ENCODE measurements at places on chromosomes 11 and 22.

- DNase-seq: no peak
Measured at GRCh38 chr11:3201112-3201581, 17.5 kb downstream of the MRGPRG start.

GRCh38 chr11:133065847-133066485 lies 466.3 kb downstream of the OPCML start:
- DNase-seq: no peak

- DNase-seq: peak; percentile 18
Measured at GRCh38 chr22:50089682-50090411, at the start of gene MOV10L1. Gene MOV10L1 (plus strand): TSS chr22:50090006. CDS start chr22:50090089, 83 bp downstream.

- DNase-seq: no peak
Measured at GRCh38 chr22:26849575-26849974, 192.2 kb downstream of the MIAT start.

GRCh38 chr22:22910272-22911240 lies 22.9 kb downstream of the IGLL5 start:
- DNase-seq: no peak

DNA sequence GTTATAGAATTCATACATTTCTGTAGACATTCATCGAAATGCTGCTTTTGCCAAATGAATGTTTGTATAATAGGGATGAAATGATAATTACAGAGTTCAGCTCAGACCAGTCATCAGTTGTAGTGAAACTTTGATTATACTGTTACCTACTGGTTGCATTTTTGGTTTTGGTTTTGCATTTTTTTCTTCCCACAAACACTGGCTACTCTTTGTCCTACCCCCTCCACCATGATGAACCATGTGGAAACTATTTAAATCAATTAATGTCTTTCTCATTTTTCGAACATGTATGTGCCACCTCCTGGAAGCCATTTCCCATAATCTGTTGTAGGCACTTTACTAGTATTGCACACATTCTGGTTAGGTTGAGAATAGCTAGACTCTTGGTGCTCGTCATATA lies 75.3 kb upstream of the MTNR1B start:
- DNase-seq: no peak

DNA sequence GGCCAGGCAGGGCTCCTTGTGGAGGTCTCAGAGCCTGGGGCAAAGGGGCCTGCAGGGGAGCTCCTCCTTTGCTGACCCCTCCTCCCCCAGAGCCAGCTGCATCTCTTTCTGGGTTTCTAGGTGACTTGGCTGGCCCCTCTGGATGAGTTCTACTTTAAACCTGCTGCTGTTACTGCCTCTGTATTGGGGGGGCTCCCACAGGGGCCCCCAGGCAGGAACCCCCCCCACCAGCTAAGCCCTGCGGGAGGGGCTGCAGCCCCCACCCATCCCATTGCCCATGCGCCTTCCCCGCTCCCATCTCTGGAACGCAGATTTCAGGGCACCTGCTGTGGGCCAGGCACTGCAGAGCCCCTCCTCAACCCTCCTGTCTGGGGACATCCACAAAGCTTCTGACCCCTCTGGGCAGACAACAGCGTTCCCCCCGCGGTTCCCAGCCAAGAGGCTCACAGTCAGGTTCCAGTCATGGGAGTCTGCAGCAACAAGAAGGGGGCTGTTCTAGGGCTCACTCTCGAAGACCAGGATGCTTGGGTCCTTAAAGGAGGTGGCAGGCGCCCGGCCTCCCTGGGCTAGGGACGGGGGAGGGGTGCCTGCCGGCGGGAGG lies 815 bp upstream of the PLCB3 start:
- DNase-seq: no peak

DNA sequence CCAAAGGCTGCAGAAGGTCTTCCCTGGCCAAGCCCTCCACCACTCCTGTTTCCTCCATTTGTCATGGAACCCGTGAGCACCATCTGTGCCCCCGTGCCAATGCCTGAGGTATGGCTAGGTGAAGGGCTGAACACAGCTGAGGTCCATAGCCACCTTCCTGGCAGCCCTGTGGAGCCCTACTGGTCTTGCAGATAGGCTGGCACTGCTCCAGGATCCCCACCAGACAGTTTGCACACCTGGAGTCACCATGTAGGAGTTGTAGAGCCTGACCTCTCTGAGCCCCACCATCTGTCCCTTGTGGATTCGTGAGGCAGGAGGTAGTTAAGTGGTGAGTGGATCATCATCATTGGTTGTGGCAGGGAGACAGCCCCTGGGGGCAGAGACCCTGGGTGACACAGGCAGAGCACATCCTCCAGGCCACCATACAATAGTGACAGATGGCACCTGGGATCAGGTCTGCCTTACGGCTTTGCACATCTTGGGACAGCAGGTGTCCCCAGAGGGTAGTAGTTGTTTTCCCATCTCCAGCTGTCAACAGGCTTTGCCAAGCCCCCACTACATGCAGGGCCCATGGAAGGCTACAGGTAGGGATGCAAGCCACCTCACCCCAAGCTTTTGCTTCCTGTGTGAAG lies 52.5 kb upstream of the SUSD2 start:
- DNase-seq: peak; percentile 41

- no peak for DNase-seq
Measured at GRCh38 chr22:44246615-44247326, 66.0 kb downstream of the SHISAL1 start.

DNA sequence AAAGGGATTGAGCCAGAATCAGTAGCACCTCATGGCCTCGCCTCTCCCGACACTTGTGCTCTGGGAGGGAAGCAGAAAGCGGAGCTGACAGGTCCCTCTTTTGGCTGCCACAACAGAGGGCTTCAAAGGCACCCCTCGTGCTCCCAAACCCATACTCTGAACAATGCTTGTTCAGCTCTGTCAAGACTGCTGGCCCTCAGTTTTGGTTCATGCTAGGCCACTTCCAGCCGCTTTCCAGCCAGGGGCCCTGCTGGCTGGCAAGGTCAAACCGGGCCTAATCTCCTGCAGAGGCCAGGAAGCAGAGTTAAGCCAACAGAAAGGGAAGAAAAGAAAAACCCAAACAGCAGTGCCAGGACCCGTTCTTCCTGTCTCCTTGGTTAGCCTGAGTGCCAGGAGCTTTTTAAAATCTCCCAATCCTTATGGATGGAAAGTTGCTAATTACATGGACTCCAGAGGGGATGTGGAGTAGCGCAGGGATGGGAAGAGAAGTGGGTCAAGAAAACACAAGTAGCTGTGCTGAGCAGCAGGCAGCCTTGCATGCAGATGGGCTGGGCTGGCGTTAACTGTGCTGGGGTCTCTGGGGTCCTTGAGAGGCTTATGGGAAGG lies 150.6 kb downstream of the GRIK4 start:
- no peak for DNase-seq

DNA sequence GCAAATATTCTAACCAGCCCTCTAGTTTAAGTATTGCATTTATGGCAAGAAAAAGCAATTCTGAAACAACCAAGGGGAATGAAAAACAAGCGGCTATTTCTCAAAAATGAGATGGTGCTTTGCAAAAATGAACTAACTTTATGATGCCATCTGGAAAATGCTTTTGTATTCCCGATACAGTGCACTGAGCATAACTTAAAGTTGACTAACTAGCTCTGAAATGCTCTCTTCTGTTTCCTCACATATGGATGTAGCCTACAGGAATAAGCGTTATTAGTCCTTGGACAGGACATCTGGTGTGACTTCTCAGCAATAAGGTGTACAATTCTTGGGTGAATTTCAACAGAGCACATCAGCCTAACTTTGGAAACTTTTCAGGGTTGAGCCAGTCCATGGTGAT lies 228.2 kb upstream of the DDI1 start:
- DNase-seq: no peak

DNA sequence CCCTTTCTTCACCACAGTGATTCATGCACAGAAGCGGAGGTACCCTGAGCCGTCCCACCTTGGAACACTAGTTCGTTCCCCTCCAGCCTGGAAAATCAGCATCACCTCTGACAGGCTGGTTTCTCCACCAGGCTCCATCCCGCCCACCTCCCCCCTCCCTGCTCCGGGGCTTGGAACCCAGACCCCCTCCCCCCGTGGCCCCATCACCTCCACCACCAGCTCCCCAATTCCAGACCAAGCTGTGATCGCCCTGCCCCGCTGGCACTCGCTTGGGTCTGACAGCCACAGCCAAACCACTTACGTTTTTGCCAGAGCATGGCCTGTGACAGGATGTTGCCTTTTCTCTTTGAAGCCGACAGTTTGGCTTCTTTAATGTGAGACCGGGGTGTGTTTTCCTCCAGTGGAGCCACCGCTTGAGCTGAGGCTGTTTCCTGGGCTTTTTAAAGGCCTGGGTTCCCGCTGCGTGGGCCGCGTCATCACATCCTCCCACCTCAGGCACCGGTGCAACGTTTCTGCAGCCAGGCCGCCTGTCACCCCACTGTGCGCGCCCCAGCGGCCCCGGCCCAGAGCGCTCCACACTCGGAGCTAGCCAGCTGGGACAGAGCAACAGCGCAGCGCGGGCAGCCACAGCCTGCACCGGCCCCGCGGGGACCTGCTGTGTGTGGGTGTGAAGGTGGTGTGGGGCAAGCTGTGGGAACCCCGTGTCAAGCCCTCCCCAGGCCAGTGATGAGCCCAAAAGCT lies at the start of gene POU2AF1:
Gene POU2AF1, minus strand, starts transcription at position 415 of the 741 bp plus-strand sequence. Its CDS starts 98 bp downstream, at position 317.
- DNase-seq: peak; percentile 56

GRCh38 chr11:35615921-35616900 lies 2.0 kb upstream of the FJX1 start:
- no peak for DNase-seq

DNA sequence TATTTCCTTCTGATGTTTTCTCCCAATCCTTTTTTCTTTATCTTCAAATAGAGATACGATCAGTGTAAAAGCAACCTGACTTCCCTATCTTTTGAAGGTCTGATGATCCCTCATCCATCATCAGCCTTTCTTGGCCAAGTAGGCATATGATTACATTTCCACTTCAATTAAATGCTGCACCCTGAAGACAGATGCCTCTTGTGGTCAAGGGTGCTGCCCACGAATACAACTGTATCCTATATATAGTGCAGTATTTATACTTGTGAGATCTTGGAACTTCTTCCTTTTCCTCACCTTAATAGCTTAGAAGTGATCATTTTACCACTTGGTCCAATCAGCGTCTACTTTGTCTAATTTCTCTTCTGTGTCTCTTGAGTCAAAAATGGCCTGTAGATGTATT lies 9.3 kb upstream of the ZNRF3 start:
- no peak for DNase-seq

- DNase-seq: no peak
Measured at GRCh38 chr11:5937868-5938602, 4.0 kb upstream of the OR56A3 start.

GRCh38 chr11:85699957-85700741 lies 14.2 kb upstream of the CCDC89 start:
- DNase-seq: no peak

- peak; percentile 22 for DNase-seq
Measured at GRCh38 chr22:24106385-24107381, 74.6 kb upstream of the SUSD2 start.

- DNase-seq: no peak
Measured at GRCh38 chr22:33221568-33221967, 163.4 kb upstream of the SYN3 start.

DNA sequence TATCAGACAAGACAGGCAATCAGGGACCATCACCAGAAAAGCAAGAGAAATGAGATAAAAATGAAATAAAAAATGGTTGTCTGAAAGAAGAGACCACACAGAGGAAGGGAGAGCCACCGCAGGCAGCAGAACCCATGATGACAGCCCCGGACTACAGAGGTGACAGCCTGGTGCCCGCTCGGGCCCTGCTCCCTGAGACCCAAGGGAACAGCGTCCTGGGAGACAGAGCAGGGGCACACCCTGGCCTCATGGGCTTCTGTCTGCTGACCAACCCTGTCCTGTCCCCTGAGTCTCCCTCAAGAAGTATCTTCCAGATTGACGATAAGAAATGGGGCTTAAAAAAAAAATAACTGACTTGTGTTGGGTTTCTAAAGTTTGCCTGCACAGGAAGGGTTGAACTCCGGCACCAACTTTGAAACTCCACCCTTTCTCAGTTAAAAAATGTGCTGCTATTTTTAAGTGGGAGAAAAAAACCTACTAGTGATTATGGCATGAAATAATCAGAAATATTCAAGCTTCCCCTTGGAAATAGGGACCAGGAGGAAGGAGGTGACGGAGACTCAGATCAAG lies 70.1 kb upstream of the TTLL12 start:
- DNase-seq: no peak

GRCh38 chr11:88689548-88690240 lies 352.2 kb upstream of the CTSC start:
- no peak for DNase-seq

DNA sequence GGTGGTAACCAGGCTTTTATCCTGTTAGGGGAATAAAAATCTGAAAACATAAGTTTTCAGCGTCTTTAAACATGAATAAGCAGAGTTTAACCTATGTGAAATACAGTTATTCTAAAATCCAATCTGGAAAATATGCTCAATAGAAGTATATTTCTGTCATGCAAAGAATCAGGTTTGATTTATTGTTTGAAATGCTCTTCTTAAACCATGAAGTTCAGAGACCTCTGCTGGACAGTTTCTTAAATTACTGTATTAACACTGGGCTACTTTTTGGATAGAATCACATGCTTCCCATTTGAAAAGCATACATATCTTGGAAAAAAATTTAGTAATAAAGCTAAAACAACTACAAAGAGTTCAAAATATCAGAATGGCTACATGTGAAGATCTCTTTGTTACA lies 25.4 kb downstream of the APIP start:
- no peak for DNase-seq
